H9 (cell line): ENCODE measurements at places on chromosomes 2 and 18. TPM values are rescaled to one million over a fixed set of nuclear protein-coding genes. Genes with fewer than 3 reads are reported as not detected.

- DNase-seq, result no peak
Observed at GRCh38 chr2:5976531-5977065, 284.4 kb downstream of the SOX11 start.

DNA sequence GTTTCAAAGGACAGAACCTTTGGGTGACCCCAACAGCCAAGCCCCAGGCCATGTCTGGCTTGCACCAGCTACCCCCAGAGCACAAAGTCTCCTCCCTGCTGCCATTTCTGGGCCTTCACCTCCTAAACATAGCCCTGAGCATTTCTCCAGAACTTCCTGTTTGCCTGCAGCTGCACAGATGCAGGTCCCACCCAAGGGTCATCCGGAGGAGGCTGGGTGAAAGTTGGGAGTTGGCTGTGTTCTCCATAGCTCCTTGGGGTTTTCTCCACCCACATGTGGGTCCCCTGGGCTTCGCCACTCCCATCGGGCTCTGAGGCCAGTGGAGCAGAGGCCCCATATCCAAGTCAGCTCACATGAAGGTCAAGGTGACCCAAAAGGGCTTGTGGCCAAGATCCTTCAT lies 4.3 kb downstream of the TNP1 start:
- no peak for DNase-seq

- DNase-seq, result no peak
Observed at GRCh38 chr2:199543606-199544172, 86.0 kb upstream of the SATB2 start.

DNA sequence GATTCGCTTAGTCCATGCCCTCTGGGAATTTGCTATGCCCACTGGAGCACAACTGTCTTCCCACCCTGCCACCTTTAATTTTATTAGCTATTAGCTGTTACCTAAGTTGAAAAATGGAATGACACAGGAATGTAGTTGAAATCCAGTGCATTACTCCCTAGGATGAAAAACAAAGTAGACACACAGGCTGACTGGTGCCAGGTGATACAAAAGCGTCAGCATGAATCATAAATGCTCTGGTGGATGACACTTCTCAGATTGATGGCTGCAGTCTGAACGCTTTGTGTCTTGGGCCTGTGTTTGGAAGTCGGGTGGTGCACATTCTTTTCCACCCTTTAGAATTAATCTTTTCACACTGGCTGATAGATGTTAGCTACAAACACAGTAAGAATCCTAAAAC lies 802.0 kb downstream of the DCC start:
- DNase-seq, result no peak

GRCh38 chr2:154452906-154453493 lies 245.5 kb upstream of the KCNJ3 start:
- no peak for DNase-seq

Gene STAT1
- 45.4 and 48.1 TPM in 2 replicates for total RNA-seq
